Activated T-helper 1 cell treated with anti-CD3 and anti-CD28 coated beads, Interleukin-2, amount 50 U/mL, for 16 hours (primary cell): ENCODE measurements at places on chromosomes 6 and 20.

DNA sequence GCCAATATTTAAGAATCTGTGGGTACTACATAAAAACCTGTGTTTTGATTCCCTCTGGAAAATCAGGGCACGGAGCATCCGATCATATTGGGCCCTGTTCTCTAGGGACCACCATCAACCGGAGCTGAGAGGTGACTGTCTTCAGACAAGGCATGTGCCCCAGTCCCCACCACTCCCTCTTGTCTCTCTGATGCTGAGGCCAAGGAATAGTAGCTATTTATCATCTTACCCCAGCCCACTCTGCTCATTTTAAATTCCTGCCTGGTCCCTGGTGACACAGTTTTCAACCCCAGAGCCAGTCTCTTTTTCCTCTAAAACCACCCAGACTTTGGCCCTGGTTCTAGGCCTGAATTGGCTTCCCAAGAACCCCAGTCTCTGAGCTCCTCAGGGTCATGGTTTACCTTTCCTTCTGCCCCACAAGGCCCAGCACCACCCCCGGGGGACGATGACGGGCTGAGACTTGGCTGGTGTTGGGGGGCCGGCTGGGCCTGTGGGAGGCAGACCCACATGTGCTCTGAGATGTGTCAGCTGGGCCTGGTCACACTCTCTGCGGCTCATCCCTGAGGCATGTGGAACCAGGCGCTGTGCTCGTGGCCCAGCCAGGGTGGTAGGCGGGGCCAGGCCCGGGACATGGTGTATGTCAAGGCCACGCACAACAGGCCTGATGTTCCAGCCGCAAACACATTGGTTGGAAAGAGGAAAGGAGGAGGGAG lies 114.4 kb downstream of the CEBPB start:
- DNase-seq = no peak

DNA sequence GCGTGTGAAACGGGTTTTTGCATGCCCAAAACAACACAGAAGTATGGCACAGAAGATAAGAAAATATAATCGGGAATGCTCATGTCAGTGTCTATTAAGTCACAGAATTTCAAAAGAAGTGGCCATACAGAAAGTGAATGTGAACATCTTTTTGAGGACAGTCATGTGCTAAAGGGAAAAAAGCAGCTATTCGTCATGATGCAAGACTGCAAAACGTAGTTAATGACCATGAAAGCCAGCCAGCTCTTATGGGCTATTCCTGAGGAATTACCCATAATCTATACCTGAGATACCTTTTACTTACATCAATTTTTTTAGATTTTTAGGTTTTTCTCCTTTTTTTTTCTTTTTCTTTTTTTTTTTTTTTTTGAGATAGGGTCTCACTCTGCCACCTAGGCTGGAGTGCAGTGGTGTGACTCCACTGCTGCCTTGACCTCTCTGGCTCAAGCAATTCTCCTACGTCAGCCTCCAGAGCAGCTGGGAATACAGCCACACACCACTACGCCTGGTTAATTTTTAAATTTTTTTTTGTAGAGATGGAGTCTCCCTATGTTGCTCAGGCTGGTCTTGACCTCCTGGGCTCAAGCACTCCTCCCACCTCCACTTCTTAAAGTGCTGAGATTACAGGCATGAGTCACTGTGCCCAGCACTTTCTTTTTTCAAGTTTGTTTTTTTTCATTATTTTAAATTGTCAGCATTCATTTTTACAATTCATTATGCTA lies 18.1 kb upstream of the ZBP1 start:
- no peak for DNase-seq

DNA sequence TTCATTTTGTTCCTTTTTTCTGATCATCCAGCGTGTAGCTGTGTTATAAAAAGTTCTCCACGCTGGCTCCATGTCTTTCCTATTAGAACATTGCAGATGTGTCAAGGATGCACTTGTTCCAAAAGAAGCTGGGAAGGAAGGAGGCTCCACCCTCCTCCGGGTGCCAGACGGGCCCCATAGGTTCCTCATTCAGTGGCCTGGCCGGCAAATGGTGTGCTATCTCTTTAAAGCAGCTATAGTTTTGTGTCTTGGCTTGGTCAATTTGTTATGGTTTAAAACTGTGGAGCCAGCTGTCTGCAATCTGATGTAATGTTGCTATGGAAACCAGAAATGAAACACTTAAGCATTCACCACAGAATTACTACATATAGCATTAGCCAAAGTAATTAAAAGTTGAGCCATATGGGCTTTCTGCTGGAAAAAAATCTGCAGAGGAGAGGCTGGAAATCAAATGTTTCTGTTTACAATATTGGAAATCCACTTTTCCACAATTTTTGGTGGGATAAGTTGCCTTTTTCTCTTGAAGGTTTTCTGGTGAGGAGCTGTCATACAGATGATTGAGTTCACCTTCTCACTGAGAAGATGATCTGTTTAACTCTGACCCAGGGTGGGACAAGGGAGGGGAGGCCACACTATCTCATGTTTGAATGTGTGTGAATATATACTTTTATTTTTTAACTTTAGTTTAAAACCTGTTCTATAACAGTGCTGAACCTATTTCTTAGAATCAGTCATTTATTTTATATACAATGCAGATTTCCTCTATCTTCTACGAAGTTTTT lies 167.4 kb downstream of the SASH1 start:
- no peak for DNase-seq

DNA sequence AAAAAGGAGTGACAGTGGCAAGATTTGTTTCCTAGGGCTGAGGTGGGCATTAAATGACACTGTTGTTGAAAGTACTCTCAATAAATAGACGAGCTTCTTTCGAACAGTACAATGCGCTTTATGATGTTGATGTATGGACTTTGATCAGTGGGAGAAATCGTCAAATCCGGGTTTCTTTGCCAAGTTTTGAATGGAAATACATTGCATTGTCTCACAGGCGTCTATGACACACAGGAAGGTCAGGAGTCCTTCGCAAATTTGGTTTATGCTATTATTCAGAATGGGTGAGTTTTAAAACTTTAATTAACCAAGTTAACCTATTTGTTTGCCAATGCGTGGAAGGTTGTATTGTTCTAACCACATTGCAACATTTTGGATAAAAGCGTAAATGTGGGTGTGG lies 547.3 kb upstream of the SLC35B3 start:
- DNase-seq = no peak

GRCh38 chr6:7298113-7298512 lies 14.9 kb downstream of the SSR1 start:
- no peak for DNase-seq

- DNase-seq = no peak
Measured at GRCh38 chr6:16228709-16229665, 9.4 kb upstream of the GMPR start.

GRCh38 chr6:131657630-131658111 lies 20.6 kb downstream of the ENPP3 start:
- DNase-seq = no peak

GRCh38 chr6:36989264-36989663 lies 3.3 kb upstream of the MTCH1 start:
- DNase-seq = no peak

GRCh38 chr20:63738687-63739129 lies 868 bp upstream of the SLC2A4RG start:
- no peak for DNase-seq

DNA sequence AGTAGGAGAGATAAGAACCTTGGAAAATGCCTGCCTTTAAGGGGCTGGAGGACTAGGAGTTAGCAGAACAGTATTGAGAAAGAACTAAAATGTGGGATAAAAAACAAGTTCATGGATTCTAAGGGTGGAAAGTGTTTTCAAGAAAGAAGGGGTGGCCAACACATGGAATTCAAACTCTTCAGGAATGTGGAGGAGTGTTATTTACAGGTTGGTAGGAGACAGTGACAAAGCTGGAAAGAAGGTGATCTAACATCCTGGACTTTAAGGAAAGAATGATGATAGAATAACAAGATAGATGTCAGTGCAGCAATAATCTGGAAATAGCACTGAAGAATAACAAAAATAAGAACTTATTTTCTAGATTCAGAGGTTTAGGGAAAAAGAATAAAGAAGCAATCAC lies 54.0 kb upstream of the TNFRSF21 start:
- no peak for DNase-seq

- no peak for DNase-seq
Measured at GRCh38 chr20:38941726-38942389, 15.6 kb downstream of the FAM83D start.

- DNase-seq = no peak
Measured at GRCh38 chr6:113447088-113447831, 409.9 kb upstream of the MARCKS start.

DNA sequence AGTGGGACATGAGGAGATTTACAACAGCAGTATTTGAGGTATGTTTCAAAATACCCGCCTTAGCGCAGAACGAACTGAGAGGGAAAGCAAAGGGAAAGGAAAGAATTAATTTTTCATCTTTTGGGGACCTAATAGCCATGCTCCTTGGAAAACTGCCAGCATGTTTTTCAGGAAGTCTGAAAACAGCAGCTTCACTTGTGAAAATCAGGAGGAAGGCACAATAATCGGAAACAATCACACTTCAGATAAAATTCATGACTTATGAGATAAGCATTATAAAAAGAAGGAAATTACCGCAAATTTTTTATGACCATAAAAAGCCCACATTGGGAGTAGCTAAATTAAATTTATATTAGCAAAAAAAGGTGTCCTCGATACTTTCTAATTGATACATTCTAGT lies 541.1 kb downstream of the HAO1 start:
- DNase-seq = no peak

- DNase-seq = no peak
Measured at GRCh38 chr20:45087097-45087790, 13.7 kb downstream of the KCNS1 start.

DNA sequence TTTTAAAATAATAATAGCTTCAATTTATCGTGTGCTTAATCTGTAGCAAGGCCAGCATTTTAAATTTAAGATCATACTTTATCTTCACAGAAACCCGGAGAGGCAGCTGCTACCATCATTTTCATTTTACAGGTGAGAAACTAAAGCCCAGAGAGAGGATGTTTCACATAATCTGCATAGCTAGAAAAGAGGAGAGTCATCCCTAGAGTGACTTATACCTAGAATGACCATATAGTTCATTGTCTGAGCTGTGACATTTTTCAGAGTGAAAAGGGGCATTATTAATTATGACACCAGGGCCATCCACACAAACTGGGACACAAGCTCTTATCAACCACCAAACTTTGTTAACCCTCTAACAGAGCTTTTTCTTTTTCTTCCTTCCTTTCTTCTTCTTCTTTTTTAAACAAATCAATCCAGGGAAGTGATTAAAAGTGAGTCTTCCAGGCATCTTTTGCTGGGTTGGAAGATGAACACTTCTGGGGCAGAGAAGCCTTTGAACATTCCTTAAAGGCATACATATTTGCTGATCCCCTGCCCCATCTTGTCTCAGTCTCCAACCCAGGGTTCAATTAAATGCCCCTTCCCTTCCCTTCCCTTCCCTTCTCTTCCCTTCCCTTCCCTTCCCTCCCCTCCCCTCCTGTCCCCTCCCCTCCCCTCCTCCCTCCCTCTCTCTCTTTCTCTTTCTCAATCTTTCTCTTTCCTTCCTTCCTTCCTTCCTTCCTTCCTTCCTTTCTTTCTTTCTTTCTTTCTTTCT lies 272.5 kb upstream of the JAG1 start:
- no peak for DNase-seq

DNA sequence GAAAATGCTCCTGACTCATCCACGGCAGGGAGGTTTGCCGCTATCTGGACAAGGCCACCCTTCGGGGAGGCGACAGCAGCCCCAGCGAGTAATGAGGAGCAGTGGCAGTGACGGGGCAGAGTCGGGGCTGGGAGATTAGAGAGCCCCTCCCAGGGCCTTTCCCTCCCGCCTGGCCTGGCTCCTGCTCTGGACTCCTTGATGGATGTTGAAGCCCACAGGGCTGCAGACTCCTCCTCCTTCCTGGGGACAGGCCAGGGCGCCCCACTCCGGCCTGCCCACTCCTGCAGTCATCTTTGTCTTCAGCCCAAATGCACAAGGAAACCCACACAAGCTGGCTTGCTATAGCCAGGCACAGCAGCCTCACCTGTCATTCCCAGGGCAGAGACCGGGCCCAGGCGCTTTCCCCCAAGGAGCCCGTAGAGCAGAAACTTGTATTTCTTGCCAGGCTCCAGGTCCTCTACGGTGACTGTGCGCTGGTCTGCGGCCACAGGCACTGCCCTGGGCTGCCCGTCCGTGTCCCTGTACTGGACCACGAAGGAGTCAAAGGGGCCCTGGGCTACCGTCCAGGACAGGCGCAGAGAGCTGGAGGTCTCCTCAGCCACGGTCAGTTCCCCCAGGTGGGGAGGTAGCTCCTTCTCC lies 7.7 kb downstream of the CYP21A2 start:
- no peak for DNase-seq

GRCh38 chr6:86193821-86194220 lies 551.1 kb upstream of the SYNCRIP start:
- no peak for DNase-seq

DNA sequence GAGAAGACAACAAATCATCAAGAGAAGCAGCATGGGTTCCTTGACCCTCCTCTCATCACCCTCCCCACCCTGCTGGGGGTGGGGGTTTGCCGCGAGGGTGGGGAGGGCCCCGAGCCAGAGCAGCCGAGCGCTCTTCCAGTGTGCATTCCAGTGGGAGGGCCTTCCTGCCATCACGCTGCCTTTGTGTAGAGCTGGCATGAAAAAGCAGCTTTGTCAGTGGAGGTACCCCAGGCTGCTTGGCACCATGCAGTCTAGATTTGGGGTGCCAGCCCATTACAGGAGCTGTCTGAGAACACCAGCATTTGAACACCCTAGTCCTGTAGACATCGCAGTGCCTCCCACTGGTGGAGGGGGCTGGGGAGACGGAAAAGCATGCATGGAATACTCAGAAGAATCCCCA lies 12.2 kb downstream of the BAK1 start:
- DNase-seq = no peak

DNA sequence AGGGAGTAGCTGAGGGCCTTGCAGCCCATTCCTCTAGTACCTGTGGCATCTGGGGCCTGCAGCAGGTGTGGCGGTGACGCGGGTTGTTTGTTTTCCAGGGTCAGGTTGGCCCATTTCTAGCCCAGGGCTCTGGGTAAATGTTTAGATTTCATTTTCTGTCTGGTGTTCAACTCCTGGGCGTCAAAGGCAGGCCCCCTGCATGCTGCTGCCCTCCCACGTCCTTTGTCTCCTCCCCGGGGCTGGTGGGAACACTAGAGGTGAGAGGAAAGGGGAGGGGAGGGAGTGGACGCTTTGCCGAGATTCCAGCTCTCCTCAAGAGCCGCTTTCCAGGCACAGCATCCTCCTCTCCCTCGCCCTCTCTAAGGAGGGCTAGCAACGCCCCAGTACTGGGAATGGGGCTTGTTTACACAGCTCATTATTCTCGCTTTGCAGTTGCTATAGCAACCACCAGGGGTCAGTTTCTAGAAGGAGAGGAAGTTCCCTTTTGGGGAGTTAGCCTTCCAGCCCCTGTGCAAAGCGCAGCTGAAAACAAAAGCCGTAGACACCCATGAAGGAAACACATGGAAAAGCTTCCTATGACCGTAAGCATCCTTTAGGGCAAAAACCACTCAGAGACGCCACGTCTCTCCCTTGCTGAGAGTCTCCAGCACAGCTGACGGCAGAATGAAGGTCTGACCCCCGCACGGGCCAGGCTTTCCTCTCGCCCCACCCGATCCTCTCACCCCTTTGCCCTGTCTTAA lies 170.6 kb downstream of the LY86 start:
- no peak for DNase-seq

GRCh38 chr6:43990627-43991619 lies 136.3 kb downstream of the MRPL14 start:
- no peak for DNase-seq
